T-helper 2 cell treated with Interferon-gamma antibody and Interleukin-4, amounts not matched to agents 100 ng/mL and 5 ng/mL, for 36 hours (primary cell): ENCODE measurements at places on chromosomes 6 and 20. TPM values are rescaled to one million over a fixed set of nuclear protein-coding genes. Genes with fewer than 3 reads are reported as not detected.

NKX2-2 gene
- total RNA-seq: not detected in 2 replicates

TP53TG5 gene
- 0.09 and 0.11 TPM in 2 replicates for total RNA-seq

PRPF6 gene
- 69.3 and 69.4 TPM in 2 replicates for total RNA-seq

NDUFAF5 gene
- 25.6 and 26.8 TPM in 2 replicates for total RNA-seq
